ENCODE measurements at places on chromosomes 5 and 9.

- no peak for DNase-seq
These were observed 248.4 kb downstream of the CDH12 start for GRCh38 chr5:22604711-22605110.

GRCh38 chr9:69028754-69029153 lies 6.8 kb upstream of the FXN start:
- DNase-seq: no peak

GRCh38 chr5:114734238-114734637 lies 372.4 kb downstream of the KCNN2 start:
- DNase-seq: no peak

GRCh38 chr5:66230551-66230950 lies 86.5 kb downstream of the SREK1 start:
- DNase-seq: no peak

GRCh38 chr5:179836225-179837019 lies 15.7 kb downstream of the SQSTM1 start:
- DNase-seq: no peak

Measured in cortex of kidney (tissue), 1 donor.